ENCODE measurements at places on chromosomes 1 and 21.

- peak; percentile 13 for DNase-seq
These were observed 33.4 kb downstream of the PTGER3 start for GRCh38 chr1:71014178-71014579.

DNA sequence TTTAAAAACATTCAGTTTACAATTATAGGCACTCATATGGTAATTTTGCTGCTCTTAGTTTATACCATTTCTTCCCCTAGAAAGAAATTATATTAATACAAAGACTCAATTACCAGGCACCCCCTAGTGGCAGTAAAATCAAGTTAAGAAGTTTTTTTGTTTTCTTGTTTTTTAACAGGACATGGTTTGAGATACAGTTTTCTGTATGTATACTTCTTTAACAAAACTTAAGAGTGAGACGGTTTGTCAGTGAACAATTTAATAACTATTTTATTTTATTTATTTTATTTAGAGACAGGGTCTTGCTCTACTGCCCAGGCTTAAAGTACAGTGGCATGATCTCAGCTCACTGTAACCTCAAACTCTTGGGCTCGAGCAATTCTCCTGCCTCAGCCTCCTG is 224.6 kb downstream of the FAF1 start:
- peak; percentile 60 for DNase-seq

GRCh38 chr1:239587066-239587465 is 200.7 kb downstream of the CHRM3 start:
- no peak for DNase-seq

- no peak for DNase-seq
These were observed 11.8 kb downstream of the PSMD4 start for GRCh38 chr1:151266315-151266714.

DNA sequence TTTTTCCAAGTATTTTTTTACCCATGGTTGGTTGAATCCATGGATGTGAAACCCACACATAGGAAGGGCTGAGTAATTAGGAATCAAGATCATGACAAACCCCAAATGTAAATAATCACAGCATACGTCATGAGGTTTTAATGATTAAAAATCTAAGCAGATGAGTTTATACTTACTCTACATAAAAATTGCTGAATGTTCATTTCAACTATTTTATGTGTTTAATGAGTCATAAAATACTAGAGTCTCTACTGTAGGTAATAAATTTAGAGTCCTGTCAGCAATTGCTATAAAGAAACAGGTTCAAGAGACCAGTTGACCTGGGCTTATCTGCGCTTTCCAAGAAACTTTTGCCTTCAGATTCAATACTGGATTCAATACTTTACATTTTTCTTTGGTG is 18.2 kb downstream of the CTH start:
- DNase-seq, result no peak

DNA sequence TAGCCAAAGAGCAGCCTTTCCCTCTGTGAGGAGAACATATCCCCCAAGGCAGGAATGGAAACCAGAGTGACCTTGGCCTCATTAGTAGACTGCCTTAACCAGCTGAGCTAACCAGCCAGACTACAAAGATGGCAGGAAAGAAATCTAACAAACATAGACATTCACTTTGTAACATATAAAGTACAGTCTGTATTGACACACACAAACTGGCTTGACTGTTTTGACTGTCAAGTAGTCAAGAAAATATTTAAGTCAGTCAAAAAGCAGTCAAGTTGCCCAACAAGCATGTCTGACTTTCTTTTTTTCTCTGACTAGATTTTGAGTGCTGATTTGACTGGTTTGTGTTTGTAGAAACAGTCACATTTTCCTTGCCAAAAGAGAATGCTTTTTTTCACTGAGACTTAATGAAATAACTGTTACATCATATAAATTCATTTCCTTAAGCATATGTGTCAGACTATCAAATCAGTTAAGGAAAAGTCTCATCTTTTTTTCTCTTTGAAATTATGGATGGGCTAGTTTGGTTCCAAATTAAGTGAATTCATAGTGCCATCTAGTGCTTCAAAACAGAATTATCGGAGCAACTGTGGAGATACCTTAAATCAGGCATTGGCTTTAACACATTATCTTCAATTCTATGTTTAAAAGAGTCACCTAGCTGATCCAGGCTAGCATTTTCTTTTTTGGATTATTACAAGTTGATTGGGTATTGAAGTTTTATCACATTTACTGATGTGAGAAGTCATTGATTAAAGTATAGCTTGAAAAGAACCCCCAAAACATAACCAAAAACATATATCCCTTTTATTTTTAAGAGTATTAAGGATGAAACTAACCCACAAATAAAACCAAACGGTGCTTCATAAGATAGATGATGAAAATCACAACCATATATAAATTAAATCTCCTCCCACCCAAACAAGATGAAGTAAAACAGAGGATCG is 75.0 kb downstream of the ATP6V1G3 start:
- peak; percentile 77 for DNase-seq

- no peak for DNase-seq
These were observed 47.0 kb upstream of the PALMD start for GRCh38 chr1:99598738-99599411.

DNA sequence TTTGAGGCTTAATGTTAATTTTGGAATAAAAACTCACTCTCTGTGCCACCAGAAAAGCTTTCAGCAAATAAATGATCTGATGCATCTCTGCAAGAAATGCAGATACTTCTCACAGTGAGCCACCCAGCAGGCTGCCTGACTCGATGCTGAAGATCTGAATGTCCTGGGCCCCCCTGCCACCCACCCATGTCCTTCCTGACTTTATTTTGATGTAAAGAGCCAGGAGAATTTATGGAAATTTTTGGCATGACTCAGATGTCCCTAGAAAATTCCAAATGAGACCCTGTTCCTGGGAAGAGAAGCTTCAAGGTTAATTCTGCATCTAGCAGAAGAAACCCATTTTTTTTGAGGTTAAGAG is 62.8 kb upstream of the COA6 start:
- DNase-seq, result no peak

- DNase-seq, result no peak
These were observed 32.3 kb downstream of the POU2F1 start for GRCh38 chr1:167252986-167253385.

DNA sequence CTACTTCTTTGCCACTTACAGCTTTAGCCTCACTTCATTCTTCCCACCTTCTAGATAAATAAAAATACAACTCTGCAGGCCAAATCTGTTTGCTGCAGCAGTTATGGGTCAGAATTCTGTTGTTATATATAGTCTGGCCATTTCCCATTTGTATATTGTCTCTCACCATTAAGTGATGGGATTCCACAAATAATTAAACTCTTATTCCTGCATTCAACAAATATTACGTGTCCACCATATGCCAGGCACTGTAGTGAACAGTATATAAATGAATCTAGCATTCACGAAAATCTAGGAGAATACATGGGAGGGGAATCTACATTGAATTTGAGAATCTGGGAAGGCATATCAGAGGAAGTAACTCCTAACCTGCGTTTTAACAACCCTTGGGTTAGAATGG is 5.7 kb upstream of the GLRX2 start:
- no peak for DNase-seq

GRCh38 chr1:165824269-165824643 is 3.2 kb upstream of the UCK2 start:
- DNase-seq, result no peak

DNA sequence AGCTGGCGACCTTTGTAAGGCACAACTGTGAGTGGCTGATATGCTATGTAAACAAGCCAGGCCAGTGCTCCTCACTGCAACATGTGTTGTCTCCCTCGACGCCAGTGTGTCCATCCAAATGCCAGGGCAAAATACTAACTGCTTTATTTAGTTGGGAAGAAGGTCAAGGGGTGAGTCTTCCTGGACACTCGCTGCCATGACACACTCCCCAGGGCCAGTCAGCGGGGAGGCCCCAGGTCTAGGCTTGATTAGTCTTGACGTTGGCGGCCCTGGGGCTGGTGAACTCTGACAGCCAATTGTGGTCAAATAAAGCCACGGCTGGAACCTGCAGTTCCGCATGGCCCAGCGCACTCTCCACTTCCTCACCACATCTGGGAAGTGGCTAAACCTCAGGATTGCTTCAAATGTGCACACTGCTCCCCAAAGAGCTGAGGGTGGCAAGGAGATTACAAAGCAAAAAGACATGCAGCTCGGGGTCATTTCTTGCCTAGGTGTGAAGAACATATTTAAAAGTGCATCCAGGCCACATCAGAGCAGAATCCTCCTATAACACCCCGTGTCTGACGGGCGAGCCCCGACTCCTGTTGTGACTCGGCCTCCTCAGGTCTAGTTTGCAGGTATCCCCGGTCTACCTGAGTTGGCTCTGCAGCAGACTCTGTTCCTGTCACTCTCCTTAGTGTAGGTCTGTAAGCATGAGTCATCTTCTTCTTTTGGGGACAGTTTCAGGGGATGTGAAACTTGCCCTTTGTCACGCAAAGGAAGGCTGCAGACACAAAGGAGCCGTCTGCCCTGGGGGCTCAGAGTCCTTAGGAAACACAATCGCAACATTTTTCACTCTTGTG is 183.5 kb downstream of the RUNX1 start:
- DNase-seq, result peak; percentile 66

DNA sequence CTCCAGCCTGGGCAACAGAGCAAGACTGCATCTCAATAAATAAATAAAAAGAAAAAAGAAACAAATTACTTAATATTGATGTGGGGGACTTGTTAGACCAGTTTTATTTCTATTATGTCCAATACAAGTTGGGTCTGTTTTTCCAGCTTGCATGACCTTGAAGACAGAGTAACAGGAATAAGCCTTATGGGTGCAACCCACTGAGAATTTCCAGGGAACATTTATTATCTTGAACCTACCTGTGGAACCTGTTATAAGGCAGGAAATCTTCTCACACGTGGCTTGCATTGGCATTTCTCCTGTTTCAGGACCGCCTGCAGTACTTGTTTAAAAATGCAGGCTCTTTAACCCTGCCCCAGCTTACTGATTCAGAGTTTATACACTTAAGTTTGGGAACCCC is 64.0 kb downstream of the ZBTB17 start:
- no peak for DNase-seq

DNA sequence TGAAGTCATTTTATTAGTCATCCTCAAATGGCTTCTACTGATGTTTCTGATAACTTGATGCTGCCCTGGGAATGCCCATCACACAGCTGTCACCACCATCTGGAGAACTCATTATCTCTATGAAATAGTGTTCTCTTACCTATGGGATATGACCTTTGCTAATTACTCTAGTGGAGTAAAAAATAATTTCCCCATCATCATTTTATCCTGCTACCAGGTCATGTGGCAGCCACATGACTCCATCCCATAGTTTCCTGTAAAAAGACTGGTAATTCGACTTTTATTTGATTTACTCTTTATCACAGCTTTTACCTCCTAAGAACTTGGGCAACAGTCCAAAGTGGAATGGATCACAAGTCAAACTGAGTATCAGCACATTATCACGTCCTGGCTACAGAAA is 76.1 kb upstream of the USP25 start:
- no peak for DNase-seq

DNA sequence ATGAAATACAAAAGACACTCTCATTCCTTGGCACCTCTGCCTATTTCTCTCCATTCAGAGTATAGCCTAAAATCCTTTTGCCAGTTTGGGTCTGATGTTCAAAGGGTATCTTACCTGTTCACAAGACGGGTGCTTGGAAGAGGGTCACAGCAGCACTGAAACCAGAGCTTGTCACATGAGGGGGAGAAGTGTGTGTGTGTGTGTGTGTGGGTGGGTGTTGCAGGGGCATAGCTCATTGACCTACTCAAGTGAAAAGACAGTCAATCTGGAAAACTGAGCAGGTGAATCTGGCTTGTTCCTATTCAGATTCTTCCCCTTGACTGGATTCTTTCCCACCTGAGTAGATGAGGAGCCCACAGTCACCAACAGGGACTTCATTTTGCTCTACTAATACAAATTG is 63.9 kb downstream of the KCTD3 start:
- no peak for DNase-seq

DNA sequence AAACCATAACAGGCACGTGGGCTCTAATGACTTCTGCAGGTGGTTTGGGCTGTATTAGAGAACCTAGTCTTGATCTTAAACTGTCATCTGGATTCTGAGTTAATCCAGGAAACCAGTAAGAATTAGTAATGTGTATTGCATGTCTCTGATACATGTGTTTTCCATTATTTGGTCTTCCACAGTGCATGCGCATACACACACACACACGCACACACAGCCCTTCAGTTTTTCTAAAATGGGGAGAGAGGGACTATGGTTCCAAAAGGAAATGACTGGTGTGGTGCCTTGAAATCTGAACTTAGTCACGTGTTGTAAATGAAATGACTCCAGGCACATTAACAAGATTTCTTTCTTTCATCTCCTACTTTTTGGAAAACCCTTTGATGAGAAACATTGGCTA is 67.6 kb downstream of the OLFML2B start:
- no peak for DNase-seq

- DNase-seq, result no peak
These were observed 72.6 kb upstream of the ABCG1 start for GRCh38 chr21:42146273-42146805.

DNA sequence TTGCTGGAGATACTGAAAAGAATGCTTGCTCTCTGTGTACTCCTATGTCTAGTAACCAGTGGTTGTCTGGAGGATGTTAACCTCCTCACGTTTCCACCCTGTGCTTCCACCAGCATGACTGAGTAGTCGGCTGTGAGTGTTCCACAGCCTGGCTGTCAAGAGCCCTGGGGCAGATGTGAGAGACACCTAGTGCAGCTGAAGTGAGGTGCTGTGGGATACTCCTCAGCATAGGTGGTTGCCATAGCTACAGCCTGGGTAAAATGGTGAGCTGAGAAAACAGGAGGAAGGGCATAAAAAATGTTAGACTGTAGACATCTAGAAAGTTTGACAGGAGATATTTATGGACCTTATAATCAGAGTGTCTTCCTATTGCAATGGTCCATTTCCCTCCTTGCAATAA is 15.8 kb downstream of the IVL start:
- DNase-seq, result no peak

DNA sequence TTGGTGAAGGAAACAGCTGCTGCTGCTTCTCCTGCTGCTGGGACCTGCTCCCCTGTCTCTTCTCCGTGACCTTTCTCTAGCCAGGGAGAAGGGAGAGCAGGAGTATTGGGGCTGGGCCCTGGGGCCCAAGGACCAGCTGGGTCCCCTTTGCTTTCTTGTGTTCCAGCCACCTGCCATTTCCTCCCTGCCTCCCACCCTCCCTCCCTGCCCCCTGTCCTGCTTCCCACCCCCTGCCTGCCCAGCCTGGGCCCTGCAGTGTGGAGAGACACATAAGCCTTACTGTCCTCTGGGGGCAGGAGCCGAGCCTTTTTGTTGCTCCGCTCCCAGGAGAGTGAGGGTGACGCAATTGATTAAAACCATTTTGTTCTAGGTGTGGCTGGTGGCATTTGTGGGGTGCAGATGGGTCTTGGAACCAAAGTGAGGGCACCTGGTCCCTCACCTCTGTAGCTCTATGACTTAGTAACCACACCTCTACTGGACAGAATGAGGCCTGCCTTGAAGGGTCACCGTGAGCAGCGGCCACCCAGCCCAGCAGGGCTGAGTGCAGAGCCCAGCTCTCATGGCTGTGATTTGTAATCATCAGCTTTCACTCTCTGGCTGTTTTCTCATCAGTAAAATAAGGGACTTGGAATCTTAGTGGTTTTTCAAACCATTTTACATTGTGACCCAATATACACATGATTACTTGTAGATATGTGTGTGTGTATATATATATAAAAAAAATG is 13.9 kb upstream of the TMEM222 start:
- DNase-seq, result no peak

GRCh38 chr1:23795676-23796465 is 4.7 kb downstream of the GALE start:
- no peak for DNase-seq

GRCh38 chr1:199308349-199308846 is 669.6 kb downstream of the PTPRC start:
- DNase-seq, result no peak

GRCh38 chr1:30909365-30910068 is 959 bp upstream of the SDC3 start:
- DNase-seq, result no peak

GRCh38 chr1:236282425-236282716 is 613 bp upstream of the ERO1B start:
- no peak for DNase-seq

Data from choroid plexus epithelial cell (primary cell).